ENCODE measurements at places on chromosomes 13 and 19.

DNA sequence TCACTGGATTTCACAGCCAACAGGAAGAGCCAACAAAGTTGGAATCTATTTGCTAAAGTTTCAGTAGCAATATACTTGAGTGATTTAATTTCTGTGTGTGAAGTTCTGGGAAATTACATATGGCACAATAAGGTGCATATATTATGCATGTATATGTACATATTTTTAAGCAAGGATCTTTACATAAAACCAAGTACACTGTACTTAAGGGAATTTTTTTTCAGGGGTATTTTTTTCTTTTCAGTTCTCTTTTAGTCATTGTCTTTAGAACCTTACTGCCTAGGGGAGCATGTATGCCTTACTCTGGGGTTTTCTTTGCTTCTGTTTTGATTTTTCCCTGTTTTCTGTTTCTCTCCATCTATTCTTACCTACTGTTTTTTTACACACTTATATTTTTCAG lies 7.4 kb downstream of the RAP2A start:
- peaks cover 7% of the 10 kb centered on the region for H3K4me1 ChIP-seq
- H3K27me3 ChIP-seq = no peaks in the 10 kb centered on the region
- H3K36me3 ChIP-seq = peaks cover 8% of the 10 kb centered on the region
- no peak for DNase-seq

- H3K27me3 ChIP-seq = peaks cover 54% of the 10 kb centered on the region
- H3K27ac ChIP-seq = no peak overlapping the region
- DNase-seq = no peak
- H3K4me3 ChIP-seq = peak overlapping the region; percentile 58
Observed at GRCh38 chr19:12833738-12834565, 427 bp downstream of the RTBDN start.

GRCh38 chr13:69565334-69565733 lies 542.3 kb upstream of the ATXN8OS start:
- DNase-seq = no peak
- H3K27ac ChIP-seq = no peak overlapping the region
- no peaks in the 10 kb centered on the region for H3K4me1 ChIP-seq
- H3K27me3 ChIP-seq = no peaks in the 10 kb centered on the region
- H3K36me3 ChIP-seq = no peaks in the 10 kb centered on the region

DNA sequence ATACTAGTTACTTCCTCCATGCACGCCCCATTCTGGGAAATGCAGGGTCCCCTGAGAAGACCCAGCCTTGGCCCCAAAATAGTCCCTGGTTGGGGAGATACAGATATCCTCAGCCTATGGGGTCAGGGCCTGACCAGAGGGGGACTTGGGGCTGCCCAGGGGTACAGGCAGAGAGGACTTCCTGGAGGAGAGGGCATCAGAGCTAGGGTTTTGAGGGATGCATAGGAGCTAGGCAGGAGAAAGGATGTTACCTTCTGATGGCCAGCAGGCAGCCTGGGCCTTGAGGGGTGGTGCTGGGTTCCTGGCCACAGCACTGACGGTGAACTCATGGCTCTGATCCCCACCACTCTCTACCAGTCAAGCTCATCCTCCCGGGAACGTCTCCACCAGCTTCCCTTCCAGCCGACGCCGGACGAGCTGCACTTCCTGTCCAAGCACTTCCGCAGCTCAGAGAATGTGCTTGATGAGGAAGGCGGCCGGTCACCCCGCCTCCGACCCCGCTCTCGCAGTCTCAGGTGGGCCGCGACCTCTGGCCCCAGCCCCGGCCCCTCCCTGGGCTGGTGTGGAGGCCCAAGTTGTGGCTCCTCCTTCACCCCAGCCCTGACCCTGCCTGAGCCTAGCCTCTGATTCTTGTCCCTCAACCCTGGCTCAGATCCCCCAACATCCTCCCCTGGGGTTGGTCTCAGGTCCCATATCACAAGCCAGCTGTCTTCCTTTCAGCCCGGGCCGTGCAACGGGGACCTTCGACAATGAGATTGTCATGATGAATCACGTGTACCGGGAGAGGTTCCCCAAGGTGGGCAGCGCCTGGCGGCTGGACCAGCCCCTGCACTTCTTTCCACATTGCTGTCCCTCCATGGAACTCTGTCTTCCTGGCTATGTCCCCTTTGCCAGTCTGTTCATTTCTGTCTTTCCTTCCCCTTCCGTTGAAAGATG lies 25.6 kb downstream of the MAST3 start:
- H3K27me3 ChIP-seq = no peaks in the 10 kb centered on the region
- no peak overlapping the region for H3K27ac ChIP-seq
- DNase-seq = no peak
- H3K36me3 ChIP-seq = peaks cover 33% of the 10 kb centered on the region

DNA sequence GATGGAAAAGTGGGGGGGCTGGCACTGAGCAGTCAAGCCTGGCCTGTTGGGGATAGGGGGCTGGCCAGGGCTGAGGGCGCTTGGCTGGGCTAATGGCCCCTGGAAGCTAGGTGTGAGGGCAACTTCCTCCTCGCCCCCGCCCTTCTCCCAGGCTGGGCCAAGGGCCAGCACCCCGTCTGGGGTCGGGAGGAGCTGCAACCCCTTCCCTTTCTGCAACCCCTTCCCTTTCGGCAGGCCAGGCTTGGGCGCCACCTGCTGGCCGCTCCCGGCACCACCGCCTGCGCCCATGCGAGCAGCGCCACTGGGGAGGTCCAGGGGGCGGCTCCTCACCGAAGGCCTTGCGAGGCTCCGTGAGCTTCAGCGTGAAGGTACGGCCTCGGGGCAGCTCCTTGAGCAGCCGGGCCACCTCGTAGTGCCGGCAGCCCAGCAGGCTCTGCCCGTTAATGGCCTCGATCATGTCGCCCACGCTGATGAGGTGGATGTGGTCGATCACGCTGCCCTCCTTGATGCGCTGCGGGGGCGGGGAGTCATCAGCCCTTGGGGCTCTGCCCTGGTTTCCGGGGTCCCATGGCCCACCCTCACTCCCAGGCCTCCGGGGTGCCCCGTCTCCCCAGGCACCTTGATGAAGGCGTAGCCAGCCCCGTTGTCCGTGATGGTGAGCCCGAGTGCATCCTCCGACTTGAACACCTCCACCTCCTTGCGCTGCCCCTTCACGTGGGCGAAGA lies 5.0 kb upstream of the PTGER1 start:
- H3K4me3 ChIP-seq = no peak overlapping the region
- H3K27ac ChIP-seq = no peak overlapping the region
- H3K27me3 ChIP-seq = no peaks in the 10 kb centered on the region
- no peak for DNase-seq
- H3K36me3 ChIP-seq = peaks cover 51% of the 10 kb centered on the region
- no peaks in the 10 kb centered on the region for H3K4me1 ChIP-seq

DNA sequence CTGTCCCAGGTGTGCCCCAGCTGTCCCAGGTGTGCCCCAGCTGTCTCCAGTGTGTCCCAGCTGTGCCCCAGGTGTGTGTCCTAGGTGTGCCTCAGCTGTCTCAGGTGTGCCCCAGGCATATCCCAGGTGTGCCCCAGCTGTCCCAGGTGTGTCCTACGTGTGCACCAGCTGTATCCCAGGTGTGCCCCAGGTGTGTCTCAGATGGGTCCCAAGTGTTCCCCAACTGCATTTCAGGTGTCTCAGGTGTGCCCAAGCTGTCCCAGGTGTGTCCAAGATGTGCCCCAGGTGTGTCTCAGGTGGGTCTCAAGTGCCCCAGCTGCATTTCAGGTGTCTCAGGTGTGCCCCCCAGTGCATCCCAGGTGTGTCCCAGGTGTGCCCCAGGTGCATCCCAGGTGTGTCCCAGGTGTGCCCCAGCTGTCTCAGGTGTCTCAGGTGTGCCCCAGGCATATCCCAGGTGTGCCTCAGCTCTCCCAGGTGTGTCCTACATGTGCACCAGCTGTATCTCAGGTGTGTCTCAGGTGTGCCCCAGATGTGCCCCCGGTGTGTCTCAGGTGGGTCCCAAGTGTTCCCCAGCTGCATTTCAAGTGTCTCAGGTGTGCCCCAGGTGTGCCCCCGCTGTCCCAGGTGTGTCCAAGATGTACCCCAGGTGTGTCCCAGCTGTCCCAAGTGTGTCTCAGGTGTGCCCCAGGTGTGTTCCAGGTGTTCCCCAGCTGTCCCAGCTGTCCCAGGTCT lies 1.3 kb upstream of the GRK1 start:
- peak; percentile 52 for DNase-seq
- H3K27ac ChIP-seq = no peak overlapping the region
- H3K27me3 ChIP-seq = no peaks in the 10 kb centered on the region
- no peaks in the 10 kb centered on the region for H3K4me1 ChIP-seq
- no peaks in the 10 kb centered on the region for H3K36me3 ChIP-seq

DNA sequence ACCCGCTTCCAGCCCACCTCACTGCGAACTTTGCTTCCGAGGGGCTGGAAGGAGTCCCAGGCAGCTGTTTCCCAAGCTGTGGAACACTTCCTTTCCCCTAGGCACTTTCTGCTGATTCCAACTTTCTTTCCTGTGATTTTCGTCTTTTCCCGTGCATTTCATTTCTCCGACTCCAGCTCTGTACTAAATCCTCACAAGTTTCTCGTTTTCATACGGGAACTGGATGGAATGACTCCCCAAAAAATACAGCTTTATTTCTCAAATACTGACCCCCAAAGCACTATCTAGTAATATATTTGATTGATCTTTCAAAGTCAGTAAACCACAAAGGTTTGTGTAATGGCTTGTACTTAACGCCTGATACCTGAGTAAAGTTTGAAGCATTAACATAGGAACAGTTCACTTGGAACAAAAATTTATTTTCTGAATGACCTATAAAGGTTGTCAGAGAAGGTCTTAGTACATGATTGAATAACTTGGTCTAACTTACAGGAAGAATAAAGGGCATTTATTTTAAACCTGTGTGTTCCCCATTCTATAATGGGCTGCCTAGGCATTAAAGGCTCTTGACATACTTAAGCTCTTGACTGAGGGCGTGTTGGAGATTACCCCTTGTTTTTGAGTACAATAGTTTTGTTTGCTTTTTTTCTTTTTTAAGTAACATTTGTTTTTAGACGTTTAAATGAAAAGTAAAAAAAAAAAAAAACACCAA lies 1.3 kb upstream of the PCDH9 start:
- H3K4me3 ChIP-seq = peak overlapping the region; percentile 53
- H3K36me3 ChIP-seq = no peaks in the 10 kb centered on the region
- no peaks in the 10 kb centered on the region for H3K27me3 ChIP-seq
- H3K4me1 ChIP-seq = peaks cover 5% of the 10 kb centered on the region

DNA sequence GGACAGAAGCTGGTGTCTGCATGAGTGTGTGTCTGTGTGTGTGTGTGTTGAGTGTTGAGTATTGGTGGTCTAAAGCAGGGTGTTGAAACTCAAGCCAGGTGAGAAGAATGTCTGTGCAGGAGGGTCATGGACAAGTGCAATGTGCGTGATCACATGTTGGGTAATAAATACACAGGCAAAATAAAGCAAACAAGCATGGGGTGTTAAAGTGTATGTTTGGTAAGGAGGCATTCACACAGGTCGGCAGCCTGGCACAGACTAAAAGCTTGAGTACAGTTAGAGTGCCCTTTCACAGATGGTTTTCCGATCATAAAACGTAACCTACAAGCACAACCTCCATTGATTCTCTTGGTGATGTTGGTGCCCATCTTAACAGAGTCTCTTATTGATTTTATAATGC lies 476.9 kb upstream of the KLHL1 start:
- H3K4me1 ChIP-seq = no peaks in the 10 kb centered on the region
- no peak overlapping the region for H3K27ac ChIP-seq
- no peaks in the 10 kb centered on the region for H3K36me3 ChIP-seq
- H3K27me3 ChIP-seq = no peaks in the 10 kb centered on the region
- H3K4me3 ChIP-seq = no peak overlapping the region
- DNase-seq = no peak

- no peak for DNase-seq
- H3K27me3 ChIP-seq = no peaks in the 10 kb centered on the region
Observed at GRCh38 chr19:35278578-35279284, 3.6 kb upstream of the HAMP start.

DNA sequence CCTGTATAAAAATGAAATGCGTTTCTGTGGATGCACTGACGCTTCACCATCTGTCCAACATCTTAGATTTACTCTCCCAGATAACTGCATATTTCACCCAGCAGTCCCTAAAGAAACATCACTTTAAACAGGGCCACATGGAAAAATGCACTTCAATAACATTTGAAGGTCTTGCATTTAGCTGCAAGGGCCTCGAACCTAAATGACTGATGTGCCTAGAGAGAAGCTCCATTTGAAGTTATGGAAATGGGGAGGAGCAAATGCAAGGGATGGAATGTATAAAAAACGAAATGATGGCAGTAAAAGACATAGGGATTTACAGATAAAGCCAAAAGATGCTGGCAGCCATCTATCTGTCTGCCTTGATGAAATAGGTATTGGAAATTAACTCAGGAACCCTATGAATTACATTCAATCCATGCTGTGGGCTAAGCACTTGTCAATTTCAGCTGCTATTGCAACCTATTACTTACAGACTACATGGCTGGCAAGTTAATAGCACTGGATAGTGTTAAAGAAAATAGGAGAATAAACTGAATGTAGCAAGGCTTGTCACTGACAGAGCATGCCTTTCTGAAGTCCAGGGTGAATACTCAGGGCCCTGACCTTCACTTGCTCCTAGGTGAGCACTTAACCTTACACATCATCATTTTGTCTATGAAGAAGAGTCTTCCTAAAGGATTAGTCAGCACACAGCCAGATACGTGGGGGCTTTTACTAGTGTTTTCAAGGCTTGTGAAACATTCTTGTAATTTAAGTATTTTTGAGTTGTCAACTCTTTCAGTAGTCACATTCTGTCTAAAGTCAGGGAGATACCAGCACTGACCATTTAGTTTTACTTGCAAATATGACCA lies 963.4 kb downstream of the PCDH17 start:
- H3K27ac ChIP-seq = no peak overlapping the region
- no peak overlapping the region for H3K4me3 ChIP-seq
- H3K36me3 ChIP-seq = no peaks in the 10 kb centered on the region
- no peaks in the 10 kb centered on the region for H3K27me3 ChIP-seq

- DNase-seq = no peak
- no peak overlapping the region for H3K27ac ChIP-seq
- no peaks in the 10 kb centered on the region for H3K4me1 ChIP-seq
Observed at GRCh38 chr19:32022044-32022640, 323.3 kb upstream of the ZNF507 start.

- H3K36me3 ChIP-seq = no peaks in the 10 kb centered on the region
- H3K27ac ChIP-seq = no peak overlapping the region
- H3K4me3 ChIP-seq = no peak overlapping the region
Observed at GRCh38 chr13:82292334-82292733, 1589.9 kb downstream of the SLITRK1 start.

- H3K4me1 ChIP-seq = peaks cover 17% of the 10 kb centered on the region
- H3K36me3 ChIP-seq = peaks cover 8% of the 10 kb centered on the region
- H3K4me3 ChIP-seq = peak overlapping the region; percentile 61
- DNase-seq = no peak
- H3K27ac ChIP-seq = no peak overlapping the region
Observed at GRCh38 chr19:18594824-18595373, 6.3 kb downstream of the REX1BD start.

- H3K4me3 ChIP-seq = no peak overlapping the region
- no peak for DNase-seq
- no peaks in the 10 kb centered on the region for H3K4me1 ChIP-seq
- no peaks in the 10 kb centered on the region for H3K27me3 ChIP-seq
- H3K36me3 ChIP-seq = no peaks in the 10 kb centered on the region
Observed at GRCh38 chr13:106795847-106796246, 227.9 kb upstream of the ARGLU1 start.

- no peaks in the 10 kb centered on the region for H3K27me3 ChIP-seq
- H3K36me3 ChIP-seq = no peaks in the 10 kb centered on the region
- no peak overlapping the region for H3K4me3 ChIP-seq
- no peaks in the 10 kb centered on the region for H3K4me1 ChIP-seq
- DNase-seq = no peak
- H3K27ac ChIP-seq = no peak overlapping the region
Observed at GRCh38 chr13:25948910-25949309, 102.9 kb downstream of the SHISA2 start.

GRCh38 chr19:56097776-56098175 lies 23.3 kb downstream of the ZNF787 start:
- no peaks in the 10 kb centered on the region for H3K4me1 ChIP-seq
- peaks cover 37% of the 10 kb centered on the region for H3K36me3 ChIP-seq
- H3K4me3 ChIP-seq = no peak overlapping the region
- H3K27ac ChIP-seq = no peak overlapping the region
- DNase-seq = no peak
- no peaks in the 10 kb centered on the region for H3K27me3 ChIP-seq

Data from ascending aorta (tissue), 2 donors.